Suprapubic skin (tissue), 4 donors: ENCODE measurements at places on chromosomes 1 and 21.

- H3K4me3 ChIP-seq: no peak overlapping the region
- no peak overlapping the region for H3K27ac ChIP-seq
- H3K4me1 ChIP-seq: no peaks in the 10 kb centered on the region
- DNase-seq: no peak
- H3K27me3 ChIP-seq: no peaks in the 10 kb centered on the region
- H3K36me3 ChIP-seq: no peaks in the 10 kb centered on the region
Measured at GRCh38 chr1:1093610-1093943, 19.5 kb upstream of the RNF223 start.

DNA sequence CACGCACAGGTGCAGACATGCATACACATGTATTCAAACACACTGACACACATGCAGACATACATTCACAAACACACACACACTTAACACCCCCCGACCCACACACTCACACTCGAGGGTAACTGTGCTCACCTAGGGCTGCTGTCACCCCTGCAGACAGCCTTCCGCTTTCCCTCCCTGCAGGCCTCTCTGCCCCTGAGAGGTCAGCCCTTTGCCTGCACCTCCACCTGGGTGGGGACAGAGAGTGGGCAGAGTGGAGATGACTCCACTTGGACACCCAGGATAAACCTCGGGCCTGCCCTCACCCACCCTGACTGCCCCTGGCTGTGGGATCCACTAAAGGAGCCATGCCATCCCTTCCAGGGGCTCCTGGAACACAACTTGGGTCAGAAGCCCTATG lies 264.3 kb downstream of the PTPRU start:
- peaks cover 4% of the 10 kb centered on the region for H3K4me1 ChIP-seq
- H3K27me3 ChIP-seq: peaks cover 21% of the 10 kb centered on the region
- no peak overlapping the region for H3K27ac ChIP-seq
- no peak for DNase-seq

DNA sequence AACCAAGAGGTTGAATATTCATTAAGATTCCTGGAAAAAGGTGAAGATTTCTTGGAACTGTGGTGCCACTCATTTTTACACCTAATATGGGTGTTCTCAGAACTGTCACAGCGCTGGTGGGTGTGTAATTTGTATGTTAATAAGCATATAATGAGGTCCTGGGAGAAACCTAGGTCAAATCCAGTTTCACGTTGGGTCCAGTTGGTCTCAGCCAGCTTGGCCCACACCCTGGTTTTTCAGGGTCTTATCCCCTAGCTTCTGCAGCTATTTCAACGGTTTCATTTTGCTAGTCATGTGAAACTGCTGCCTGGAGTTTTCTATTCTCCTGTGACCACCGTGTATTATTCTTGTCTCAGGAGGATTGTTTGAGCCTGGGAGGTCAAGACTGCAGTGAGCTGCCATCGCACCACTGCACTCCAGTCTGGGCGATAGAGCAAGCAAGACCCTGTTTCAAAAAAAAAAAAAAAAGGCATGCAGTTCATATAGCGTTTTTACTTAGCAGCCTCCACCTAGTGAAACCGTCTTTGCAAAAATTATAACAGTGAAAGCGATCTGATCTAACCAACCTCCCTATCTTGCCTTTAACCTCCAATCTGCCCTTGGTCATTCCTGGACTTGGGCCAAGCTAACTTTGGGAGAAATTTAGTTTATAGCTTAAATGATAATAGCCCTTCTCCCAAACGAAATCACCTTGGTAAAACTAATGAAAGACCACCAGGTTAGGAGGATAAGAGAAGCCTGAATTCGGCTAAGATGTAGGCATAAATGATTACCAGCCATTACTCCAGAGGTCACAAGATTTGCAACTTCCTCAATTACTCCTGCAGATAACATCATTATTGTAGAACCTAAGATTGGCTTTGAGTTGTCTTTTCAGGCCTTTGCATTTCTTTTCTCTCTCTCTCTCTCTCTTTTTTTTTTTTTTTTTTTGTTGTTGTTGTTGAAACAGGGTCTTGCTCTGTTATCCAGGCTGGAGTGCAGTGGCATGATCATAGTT lies 44.0 kb downstream of the PTAFR start:
- H3K27ac ChIP-seq: no peak overlapping the region
- no peaks in the 10 kb centered on the region for H3K4me1 ChIP-seq
- no peaks in the 10 kb centered on the region for H3K27me3 ChIP-seq
- no peak for DNase-seq
- no peaks in the 10 kb centered on the region for H3K36me3 ChIP-seq

DNA sequence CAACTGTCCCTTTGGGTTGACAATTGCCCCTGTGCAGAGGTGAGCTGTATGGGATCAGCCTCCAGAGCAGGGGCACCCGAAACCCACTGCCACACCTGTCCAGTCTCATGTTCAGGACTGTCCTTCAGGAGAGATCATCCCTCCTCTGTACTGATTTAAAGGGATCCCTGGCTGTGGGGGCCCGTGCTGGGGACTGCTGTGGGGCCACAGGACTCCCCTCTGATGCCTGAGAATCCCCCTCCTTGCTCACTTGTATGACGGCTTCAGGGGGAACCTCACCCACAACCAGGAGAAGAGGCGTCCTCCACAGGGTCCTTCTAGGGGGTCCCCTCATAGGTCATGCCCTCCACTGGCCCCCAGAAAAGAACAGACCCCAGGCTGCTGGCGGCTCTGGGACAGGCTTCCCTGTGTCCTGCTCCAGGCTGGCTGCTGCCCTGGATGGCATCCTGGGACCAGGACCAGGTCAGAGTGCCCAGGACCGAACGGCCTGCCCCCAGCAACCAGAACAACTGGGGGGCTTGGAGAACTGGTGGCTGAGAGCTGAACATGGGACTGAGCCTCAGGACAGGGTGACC lies 77.5 kb upstream of the ACTRT2 start:
- DNase-seq: no peak
- no peaks in the 10 kb centered on the region for H3K36me3 ChIP-seq
- H3K27me3 ChIP-seq: peaks cover 85% of the 10 kb centered on the region
- H3K4me3 ChIP-seq: no peak overlapping the region
- no peak overlapping the region for H3K27ac ChIP-seq

- peaks cover 14% of the 10 kb centered on the region for H3K4me1 ChIP-seq
- peaks cover 46% of the 10 kb centered on the region for H3K36me3 ChIP-seq
- DNase-seq: no peak
- no peaks in the 10 kb centered on the region for H3K27me3 ChIP-seq
Measured at GRCh38 chr1:225830841-225831240, 20.9 kb downstream of the EPHX1 start.

GRCh38 chr1:53025769-53026112 lies 36.3 kb upstream of the PODN start:
- no peaks in the 10 kb centered on the region for H3K4me1 ChIP-seq
- no peak for DNase-seq
- H3K27me3 ChIP-seq: no peaks in the 10 kb centered on the region
- peaks cover 16% of the 10 kb centered on the region for H3K36me3 ChIP-seq
- no peak overlapping the region for H3K4me3 ChIP-seq

- no peaks in the 10 kb centered on the region for H3K27me3 ChIP-seq
- no peak overlapping the region for H3K27ac ChIP-seq
Measured at GRCh38 chr1:240649733-240650721, 38.1 kb upstream of the GREM2 start.
